ENCODE measurements at places on chromosomes 6 and 20.

DNA sequence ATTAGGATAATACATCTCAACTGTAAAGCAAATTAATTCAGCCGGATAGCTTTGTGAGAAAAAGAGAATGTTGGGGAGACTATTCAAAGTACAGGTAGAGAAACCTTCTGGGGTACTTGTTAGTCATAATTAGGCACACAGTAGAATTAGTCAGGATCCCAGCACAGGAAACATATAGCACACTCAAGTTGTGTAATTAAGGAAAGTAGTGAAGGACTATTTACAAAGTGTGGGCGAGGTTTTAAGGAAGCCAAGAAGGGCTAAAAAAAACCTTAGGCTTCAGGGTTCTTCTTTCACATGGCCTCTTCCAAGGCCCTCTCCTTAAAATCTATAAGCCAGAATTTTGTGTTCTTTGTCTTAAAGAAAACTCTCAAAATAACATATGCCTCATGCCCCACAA lies 126.7 kb downstream of the RTN4IP1 start:
- DNase-seq, result no peak

- DNase-seq, result no peak
These were observed 59.8 kb downstream of the SNAP25 start for GRCh38 chr20:10278412-10278811.

DNA sequence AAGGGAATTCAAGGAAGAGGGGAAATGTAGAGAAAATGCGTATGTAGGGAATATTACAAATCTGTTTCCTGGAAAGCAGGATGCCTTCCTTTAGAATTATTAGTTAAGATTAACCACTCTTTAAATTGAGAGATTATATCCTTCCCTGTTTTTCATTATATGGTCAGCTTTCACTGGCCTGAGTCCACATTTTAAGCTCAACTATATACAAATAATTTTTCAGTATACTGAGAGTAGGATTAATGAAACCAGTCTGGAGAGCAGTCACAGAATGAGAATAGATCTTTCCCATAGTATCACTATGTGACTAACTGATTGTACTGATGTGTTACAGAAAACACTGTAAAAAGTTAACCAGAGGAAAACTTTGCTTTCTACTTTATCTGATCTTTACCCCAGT lies 306.3 kb downstream of the LAMA2 start:
- no peak for DNase-seq

DNA sequence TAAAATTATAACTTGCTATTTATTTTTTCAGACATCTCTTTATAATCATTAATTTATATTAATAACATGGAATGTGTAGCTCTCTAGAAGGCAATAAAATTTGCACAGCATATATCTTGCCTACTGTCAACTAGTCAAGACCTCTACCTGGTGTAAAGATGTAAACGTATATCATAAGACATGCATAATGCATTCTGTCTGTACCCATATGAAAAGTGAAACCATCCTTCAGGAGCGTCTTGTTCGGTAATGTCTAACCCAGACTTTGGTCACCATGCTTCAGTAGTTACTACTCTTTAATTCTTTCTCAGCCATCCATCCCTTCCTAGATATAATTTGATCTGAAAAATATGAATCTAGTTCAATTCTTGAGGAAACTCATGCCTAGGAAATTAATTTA lies 21.0 kb downstream of the CEP43 start:
- DNase-seq, result no peak

GRCh38 chr6:127816643-127817042 lies 84.2 kb downstream of the THEMIS start:
- no peak for DNase-seq

GRCh38 chr20:50015993-50016770 lies 33.4 kb downstream of the SNAI1 start:
- DNase-seq, result peak; percentile 92
